ENCODE measurements at places on chromosomes 5 and 9.

DNA sequence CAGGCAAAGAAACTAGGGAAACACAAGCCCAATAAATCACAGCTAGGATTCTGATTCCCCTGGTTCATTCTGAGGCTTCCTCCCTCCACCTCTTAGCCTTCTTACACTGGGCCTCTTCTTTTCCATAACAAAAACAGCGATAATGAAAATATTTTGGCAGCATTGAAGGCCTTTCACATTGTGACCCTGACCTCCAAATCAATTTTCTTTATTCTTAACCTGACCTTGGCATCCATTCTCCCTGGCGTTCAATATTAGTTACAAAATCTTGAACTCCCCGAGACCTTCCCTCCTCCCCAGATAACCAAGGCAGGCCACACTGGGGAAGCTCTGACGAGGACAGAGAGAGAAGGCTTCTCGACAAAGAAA lies 399.9 kb downstream of the ZSWIM6 start:
- DNase-seq: no peak

GRCh38 chr5:4651806-4652565 lies 488.1 kb upstream of the ADAMTS16 start:
- no peak for DNase-seq

- no peak for DNase-seq
Measured at GRCh38 chr5:54794135-54794975, 191.0 kb downstream of the ESM1 start.

- DNase-seq: no peak
Measured at GRCh38 chr9:6212722-6213375, 2.8 kb upstream of the IL33 start.

- no peak for DNase-seq
Measured at GRCh38 chr9:72583370-72583769, 62.0 kb downstream of the TMC1 start.

DNA sequence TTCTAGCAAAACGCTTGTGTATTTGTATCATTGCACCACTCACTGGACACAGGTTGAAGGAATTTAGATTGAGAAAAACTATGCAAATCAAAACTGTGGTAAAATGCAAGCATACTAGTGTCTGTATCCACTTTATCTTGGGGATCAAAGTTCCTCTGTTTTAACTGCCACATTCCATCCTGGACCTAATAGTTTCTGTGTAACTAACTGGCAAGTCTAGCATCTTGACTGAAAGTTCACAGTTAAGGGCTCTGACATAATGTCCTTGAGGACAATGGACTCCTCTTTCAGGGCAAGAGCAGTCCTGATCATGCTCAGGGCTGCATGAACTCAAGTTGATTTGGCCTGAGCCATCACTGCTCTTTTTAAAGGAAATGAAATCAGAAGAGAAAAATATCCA lies 30.7 kb downstream of the NFIB start:
- DNase-seq: no peak

- DNase-seq: no peak
Measured at GRCh38 chr5:175159956-175160355, 284.0 kb downstream of the DRD1 start.

- no peak for DNase-seq
Measured at GRCh38 chr5:171506951-171507350, 87.5 kb downstream of the FGF18 start.

DNA sequence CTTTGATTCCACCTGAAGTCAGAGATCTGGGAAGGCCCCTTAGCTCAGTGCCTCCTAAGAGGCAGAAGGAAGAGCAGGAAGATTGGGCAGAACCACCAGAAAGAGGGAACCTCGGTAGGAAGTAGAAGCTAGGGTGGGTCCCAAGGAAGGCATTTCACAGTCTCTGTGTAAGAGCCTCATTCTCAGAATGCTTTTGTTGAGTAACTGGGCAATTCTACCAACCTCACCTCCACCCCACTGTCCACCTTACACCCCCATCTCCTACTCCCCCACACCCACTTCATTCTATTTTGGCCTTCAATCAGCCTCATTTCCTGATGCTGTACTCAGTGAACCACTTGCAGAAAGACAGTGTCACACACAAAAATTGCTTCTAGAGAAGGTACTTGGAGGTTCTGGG lies 3.5 kb downstream of the HBEGF start:
- DNase-seq: no peak
